Stimulated activated CD8-positive, alpha-beta memory T cell treated with anti-CD3 and anti-CD28 coated beads, Interleukin-4, amount 100 ng/mL, for 24 hours (primary cell): ENCODE measurements at places on chromosomes 11 and 22.

GRCh38 chr11:693887-694562, 997 bp downstream of the DEAF1 start:
- DNase-seq: no peak

DNA sequence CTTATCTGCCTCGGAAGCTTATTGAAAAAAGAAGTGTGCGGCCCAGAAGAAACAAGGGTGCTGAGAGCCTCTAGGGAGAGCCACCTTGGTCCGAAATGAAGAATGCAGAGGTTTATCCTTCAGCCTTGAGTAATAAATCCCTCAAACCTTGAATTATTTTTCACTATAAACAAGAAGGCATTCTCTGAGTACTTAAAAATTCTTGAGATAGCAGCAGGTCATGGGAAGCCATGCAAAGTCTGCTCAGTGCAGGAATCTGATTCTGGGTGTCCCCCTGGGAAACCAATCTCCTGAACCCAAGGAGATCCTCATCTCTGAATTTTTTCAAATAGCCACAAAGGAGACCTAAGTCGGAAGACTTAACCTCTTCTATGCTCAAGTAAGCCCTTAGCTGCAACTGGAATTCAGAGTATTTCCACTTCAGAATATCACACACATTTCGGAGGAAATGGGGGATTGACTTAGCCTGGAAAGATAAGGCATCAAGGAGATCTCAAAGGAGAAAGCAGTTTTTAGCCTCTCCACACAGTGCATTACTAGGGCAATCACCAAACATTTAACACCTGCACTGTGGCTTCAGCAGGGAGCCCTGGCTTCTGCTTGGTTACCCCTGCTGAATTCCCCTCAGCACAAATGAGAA, 365.0 kb downstream of the ETS1 start:
- no peak for DNase-seq

DNA sequence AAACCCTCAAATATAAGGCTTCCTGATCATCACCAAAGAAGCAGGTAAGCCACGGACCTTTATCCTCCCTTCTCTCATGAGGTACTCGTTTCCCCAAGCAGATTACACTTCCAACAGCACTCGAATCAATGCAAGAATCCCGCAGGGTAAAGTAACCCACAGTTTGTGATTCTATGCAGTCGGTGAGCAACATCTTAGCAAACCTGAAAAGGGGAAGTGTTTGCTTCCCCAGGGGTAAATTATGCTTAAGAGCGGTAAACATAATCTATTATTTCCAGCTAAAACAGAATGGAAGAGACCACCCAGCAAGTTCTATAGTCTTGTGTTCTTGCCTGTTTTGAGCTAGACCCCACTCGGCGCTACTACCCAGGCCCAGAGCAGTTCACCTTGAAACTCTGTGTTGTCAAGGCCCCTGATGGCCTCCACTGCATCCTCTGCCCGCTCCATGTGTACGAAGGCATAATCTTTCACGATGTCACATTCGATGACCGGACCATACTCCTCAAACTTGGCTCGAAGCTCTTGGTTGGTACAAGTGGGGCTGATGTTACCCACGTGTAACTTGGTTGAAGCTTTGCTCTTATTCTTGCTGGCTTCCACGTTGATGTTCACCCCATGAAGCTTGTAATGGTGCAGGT, 1.3 kb downstream of the RBM4B start:
- DNase-seq: no peak

- DNase-seq: no peak
Observed at GRCh38 chr11:114195151-114195550, 101.0 kb upstream of the NNMT start.

DNA sequence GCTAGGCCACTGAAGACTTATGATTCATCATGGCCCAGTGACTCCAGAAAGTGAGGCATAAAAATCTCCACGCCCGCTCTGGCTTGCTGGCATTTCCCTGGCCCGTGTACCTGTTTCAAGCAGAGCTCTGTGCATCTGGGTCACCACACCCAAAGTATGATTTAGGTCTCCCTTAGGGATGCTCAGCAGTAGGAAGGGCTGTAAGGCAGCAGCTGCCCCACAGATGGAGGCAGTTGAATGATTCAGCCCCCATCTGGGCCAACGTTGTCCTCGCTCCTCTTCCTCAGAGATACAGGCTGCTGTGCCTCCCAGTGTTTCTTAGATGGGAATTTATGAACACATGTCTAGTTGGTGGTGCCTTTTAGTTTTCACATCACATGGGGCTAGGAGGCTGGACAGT, 21.6 kb downstream of the GPR83 start:
- no peak for DNase-seq

- no peak for DNase-seq
Observed at GRCh38 chr11:91272089-91272488, 952.5 kb upstream of the FAT3 start.

DNA sequence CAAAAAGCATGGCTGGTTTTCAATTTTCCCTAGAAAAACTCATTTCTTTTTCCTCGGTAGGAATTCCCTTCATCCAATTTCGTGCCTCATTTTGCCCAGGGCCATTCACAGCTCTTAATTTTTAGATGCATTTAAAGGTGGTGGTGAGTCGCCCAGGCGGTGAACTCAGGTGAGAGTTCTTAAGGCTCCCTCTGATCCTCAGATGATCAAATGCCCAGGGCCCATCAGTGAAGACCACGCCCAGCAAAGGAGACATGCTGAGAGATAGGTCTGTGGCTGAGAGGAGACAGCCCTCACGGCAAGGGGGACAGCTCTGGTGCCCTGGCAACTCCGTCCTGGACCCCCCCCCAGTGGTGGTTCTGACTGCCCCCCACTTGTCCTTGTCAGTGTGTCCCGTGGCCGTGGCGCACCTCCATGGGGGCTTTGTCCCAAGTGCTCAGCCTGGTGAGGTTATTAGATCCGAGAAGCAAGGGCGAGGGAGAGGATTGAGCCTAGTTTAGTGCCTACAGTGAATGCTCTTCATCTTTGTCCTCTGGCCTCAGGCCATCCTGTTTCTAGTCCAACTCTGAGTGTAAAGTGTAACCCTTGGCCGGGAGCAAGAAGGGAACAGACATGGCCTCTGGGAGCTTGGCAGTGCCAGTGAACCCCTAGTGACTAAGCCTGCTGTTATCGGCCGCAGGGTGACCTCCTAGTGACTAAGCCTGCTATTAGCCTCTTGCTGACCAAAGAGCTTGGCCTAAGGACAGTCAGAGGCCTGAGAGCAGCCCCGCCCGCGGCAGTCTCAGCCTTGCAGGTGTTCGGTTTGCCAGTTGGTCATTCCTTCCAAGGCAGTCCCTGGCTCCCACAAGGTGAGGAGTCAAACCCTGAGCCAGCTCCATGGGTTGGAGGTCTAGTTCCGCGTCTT, 83.5 kb downstream of the CTTN start:
- no peak for DNase-seq

DNA sequence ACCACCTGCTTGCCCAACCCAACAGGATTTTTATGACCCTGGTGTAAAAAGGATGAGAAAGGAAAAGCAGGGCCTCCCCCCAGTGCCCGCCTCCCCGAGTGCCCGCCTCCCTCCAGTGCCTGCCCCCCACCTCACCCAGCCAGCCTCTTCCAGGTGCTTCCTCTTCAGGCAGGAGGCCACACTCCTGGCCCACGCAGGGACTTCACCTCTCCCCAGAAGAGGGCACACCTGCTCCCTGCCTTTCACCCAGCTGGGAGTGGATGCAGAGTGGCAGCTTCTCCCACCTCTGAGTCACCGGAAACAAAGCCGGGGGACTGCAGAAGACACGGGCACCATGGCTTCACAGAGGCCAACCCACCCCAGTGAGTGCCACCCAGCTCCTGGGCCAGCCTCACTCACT, 16.1 kb downstream of the CPT1A start:
- no peak for DNase-seq

DNA sequence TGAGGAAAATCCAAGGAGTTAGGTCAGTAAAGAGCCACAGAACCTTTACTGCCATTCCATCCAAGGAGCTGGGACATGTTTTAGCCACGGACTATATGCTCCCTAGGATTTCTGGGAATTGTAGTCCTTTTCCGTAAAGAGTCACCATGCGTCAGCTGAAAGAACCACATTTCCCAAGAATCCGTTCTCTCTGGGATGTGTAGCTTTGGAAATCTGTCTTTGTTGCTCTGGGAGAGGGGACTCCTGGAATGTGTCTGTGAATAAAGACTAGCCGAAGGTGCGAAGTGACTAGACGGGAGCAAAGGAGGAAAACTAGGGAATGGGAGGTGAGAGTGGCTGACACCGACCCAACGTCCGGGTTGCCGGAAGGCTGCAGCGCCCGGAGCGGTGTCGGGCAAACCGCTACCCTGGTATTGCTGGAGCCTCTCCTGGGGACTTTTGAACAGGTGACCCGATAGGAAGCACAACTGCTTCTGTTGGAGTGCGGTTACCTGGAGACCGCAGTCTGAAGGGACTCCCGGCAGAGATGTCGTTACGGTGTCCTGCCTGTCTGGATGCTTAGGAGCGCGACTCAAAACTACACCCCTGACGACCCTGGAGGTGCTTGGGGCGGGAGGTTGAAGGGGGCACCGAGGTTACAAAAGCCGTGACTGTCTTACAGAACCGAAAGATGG, at the start of gene IFTAP:
Gene IFTAP, plus strand, starts transcription at position 187 of the 674 bp plus-strand sequence. CDS start 15,602 bp downstream, outside the sequence.
- DNase-seq: peak; percentile 1

DNA sequence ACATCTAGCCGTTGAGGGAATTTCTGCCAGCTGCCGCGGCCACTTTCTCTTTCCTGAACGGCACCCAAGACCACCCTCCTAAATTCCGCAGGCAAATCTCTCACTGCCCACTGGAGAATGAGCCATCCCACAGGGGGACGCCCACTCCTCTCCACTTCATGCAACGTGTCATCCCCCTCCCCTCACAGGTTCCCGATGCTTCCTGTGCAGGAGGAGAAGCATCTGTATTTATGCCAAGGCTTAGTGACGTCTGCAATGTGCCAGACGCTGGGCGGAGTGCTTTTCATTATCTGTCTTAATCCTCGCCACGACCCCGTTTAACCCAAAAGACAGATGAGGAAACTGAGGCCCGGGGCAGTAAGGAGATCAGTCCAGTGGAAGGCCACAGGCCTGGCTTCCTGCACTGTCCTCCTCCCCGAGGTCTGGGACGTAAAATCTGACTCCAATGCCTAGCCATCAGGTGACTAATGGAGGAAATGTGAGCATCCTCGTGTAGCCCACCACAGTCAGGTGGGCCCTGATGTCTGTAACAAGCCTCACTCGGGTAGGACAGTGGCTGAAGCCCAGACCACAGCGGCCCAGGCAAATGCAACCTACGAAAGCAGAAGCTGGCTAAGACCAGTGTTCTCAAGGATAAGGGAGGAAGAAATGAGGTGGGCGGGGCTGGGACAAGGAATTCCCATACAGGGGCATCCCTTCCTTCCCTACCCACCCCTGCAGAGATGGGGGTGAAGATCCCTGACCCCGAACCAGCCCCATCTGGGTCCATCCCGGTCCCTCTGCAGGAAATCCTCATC, 23.1 kb downstream of the MN1 start:
- DNase-seq: no peak

DNA sequence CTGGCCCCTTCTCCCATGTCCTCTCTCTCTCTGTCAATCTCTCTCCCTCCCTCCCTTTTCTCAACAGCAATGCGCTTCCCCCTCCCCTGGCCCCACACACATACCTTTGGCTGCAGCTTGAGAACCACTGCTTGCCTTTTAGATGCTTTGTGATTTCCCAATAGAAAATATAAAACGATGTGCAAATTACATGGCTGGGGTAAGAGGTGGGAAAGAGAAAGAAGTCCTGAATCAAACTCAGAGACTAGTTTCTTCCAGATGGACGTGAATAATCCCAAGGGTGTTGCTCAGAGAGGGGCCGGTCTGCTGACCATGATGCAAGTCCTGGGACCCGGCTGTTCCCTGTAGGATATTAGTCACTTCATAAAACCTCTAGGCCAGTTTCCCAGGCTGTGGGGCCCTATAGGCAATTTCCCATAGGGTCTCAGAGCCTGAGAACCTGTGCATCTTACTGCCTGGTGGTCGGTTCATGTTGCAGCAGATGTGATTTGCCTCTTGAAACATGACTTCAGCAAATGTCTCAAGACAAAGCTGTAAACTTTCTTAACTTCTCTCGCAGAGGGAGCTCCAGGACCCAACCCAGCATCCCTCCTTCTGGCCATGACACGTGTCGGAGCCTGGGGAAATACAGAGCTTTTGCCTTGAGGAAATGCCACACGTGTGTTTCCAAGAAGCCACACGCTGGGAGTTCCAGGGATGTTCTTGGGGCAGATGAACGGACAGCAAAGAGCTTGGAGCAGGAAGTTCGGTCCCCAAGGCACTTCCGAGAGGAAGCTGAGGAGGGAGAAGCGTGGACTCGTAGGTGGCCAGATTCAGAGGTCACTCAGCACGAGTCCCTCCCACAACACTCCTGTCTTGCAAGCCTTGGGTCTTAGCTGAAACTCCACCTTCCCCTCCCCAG, 34.5 kb upstream of the ETS1 start:
- no peak for DNase-seq

DNA sequence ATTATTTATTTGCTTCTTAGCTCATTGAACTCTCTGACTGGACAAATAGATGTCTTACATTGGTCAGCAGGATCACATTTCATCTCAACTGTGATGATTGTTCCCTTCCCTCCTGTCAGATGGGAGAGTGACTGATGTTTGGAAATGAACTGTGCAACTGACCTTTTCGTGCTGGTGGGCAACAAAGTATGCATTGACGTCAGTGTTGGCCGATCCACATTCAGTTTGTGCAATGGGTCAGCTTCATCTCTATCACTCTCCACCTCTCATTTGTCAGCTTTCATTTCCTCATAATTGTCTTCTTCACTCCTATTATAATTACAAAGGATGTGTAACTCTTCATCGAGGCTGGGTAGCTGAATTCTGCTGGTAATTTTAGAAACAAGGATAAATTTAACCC, 71.3 kb downstream of the PPP2R1B start:
- DNase-seq: no peak

- DNase-seq: no peak
Observed at GRCh38 chr11:65317025-65317786, 2.5 kb downstream of the CDC42EP2 start.

GRCh38 chr11:130449996-130450769, 1.7 kb downstream of the ADAMTS15 start:
- no peak for DNase-seq

DNA sequence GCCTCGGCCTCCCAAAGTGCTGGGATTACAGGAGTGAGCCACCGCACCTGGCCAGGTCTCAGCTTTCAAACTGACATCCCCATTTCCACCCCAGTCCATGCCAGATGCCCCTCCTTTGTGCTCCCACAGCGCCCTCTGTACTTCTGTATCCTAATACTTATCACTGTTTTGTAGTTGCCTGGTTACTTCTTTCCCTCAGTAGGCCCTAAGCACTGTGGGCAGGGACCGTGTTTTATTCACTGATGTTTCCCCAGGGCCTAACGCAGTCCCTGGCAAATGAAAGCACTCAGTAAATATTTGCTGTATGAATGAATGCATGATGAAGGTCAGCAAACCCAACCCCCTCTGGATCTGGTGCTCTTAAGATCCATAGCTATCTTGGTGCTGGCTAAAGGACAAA, 2.2 kb upstream of the TRIM3 start:
- DNase-seq: no peak

GRCh38 chr11:47566149-47566698, 825 bp downstream of the PTPMT1 start:
- no peak for DNase-seq

GRCh38 chr22:19765477-19766239, 5.1 kb downstream of the TBX1 start:
- no peak for DNase-seq

- no peak for DNase-seq
Observed at GRCh38 chr11:122847466-122847865, 9.2 kb downstream of the CRTAM start.
